ENCODE measurements at places on chromosomes 13 and 19.

DNA sequence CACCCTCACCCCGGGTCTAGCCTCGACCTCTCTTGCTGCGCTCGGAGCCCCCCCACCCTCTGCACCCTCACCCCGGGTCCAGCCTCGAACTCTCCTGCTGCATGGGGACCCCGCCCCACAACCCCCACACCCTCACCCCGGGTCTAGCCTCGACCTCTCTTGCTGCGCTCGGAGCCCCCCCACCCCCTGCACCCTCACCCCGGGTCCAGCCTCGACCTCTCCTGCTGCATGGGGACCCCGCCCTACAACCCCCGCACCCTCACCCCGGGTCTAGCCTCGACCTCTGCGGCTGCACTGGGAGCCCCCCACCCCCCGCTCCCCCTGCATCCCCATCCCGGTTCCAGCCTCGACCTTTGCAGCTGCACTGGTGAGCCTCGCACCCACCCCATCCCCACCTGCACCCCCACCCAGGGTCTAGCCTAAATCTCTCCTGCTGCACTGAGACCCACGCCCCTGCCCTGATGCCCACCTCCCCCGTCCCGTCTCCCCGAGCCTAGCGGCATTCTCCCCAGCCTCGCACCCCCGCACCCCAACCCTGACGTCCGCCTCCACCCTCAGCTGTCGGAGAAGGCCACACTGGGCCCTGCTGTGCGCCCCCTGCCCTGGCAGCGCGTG, 1.8 kb downstream of the CFD start:
- DNase-seq: no peak

DNA sequence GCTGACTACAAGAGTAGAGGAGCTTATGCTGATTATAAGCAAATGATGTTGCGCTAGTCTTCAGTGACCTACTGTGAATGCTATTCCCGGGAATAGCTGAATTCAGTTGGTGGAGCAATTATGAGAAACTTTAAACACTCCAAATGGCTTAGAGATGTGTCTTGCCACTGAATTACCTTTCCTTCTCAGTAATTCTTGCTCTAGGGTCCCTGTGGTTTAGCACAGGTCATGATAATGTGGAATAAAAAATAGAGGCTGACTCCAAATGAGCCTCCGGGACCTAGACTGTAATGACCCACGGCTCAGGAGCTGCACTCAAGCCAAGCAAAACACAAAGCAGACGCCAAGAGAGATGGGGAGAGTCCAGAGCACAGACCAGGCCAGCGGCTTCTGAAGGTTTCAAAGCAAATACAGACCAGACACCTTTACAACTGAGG, 124.7 kb downstream of the RGCC start:
- no peak for DNase-seq

GRCh38 chr13:40522282-40522681, 144.2 kb downstream of the FOXO1 start:
- DNase-seq: no peak

DNA sequence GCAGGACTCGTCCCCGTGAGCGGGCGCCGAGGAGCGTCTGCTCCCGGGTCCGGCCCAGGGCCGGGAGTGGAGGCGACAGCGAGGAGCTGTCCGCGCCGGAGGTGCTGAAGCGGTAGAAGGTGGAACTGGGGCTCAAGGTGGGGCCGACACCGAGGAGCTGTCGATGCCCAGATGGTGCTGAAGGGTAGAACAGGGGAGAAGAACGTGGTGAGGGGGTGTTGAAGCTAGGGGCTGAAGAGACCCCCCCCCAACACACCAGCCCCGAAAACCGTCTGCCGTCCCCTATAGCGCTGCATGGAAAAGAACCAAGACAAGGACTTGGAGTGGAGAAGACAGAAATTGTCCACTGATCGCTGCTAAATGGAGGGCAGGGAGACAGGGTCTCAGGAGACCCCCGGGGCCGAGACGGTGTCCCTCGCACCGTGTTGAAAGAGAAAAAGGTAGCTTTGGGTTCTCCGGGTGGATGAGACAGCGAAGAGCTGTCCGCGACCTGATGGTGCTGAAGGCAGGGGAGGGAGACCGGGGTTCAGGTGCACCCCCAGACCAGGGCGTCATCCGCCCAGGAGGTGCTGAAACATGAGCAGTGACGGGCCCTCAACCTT, 7.1 kb upstream of the PDE4C start:
- no peak for DNase-seq

DNA sequence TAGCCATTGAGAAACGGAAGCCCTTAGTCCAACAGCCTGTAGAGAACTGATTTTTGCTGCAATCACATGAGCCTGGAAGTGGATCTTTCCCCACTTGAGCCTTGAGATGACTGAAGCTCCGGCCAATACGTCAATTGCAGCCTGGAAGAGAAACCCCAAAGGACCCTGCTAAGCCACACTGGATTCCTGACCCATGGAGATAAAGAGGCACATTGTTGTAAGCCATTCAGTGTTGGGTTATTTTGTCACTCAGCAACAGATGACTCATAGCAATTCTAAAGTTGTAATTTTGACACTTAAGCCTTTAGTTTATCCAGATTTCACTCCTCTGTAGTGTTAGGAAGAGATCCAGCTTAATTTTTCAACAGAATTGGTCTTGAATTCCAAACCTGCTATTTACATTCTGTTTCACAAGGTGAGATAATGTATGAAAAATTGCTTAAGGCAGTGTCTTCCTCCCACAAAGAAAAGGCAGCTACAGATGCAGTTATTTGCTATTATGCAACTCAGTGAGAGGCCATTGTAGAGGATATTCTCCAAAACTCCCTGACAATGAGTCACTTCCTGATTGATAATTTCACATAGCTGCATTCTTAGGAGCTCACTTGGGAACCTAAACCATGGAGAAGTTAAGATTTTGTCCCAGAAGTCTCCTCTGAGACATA, 59.4 kb upstream of the TSHZ3 start:
- DNase-seq: no peak

DNA sequence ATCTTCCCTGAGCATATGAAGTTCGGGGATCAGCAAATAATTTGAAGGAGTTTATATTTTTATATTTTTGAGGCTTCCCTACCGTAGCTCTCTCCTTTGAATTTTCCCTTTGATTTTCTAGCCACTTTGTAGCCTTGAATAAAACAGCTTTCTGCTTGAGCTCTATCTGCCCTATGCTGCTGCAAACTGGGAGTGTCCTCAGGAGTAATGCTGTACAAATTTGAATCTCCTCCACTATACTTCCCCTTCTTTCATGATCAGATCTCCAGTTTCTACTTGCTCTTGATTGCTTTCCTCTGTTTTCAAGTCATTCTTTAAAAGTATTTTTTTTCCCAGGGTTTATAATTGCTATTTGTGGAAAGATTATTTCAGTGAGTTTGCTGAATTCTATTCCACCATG, 14.6 kb downstream of the PDS5B start:
- no peak for DNase-seq

- peak; percentile 14 for DNase-seq
These were observed 29.2 kb downstream of the COG6 start for GRCh38 chr13:39684531-39685137.

- no peak for DNase-seq
These were observed 141.7 kb downstream of the SOX1 start for GRCh38 chr13:112208656-112209055.

- no peak for DNase-seq
These were observed 714 bp downstream of the PLPP2 start for GRCh38 chr19:290372-291005.

DNA sequence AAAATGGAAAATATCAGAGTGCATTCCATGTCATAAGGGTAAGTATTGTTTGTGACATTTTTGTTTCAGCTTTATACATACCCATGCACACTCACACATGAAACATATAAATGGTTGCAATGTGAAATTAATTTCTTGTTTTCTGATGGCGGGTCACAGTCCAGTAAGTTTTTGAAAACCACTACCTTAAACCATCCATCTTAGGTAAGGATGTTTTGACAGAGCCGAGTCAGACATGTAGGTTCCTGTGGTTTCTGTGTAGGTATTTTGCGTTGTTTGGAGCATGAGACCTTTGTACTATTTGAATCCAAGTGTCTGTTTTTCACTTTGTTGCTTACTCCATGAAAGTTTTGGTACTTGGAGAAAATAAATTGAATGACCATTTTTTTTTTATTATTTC, 121.7 kb downstream of the B3GLCT start:
- no peak for DNase-seq

DNA sequence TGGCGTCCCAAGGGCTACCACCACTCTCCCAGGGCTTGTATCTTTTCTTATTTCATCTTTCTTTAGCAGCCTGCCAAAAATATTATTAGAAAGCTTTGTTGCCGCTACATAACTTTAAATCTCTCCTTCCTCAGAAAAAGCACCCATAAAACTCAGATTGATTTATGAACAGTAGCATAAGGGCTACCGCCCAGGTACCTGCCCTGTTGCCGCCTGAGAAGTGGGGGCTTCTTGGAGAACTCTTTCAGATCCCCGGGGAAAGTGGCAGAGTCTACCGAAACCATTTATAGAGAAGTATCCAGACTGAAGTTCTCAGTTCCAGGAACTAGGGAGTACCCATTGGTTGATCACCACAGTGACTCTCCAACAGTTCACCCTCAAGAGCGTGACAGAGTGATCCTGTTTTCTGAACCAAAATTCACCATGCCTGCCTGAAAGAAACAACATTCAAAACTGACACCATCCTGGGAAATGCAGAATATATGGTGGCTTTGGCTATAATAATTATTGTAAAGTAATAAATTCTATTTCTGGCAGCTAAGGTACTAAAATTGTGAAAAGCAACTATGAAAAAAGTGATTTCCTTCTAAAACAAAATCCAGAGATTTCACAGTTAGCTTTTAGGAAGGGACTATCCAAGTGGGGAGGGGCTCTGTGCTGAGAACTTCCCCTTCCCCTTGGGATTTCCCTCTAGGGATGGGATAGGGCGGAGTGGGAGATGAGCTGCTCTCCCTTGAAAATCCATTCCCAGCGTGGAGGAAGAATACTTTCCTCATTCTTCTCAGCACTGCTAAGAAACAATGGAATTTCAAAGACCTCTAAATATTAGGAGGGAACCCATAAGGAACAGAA, 877 bp upstream of the N4BP2L1 start:
- DNase-seq: no peak

GRCh38 chr13:111952814-111953213, 114.1 kb upstream of the SOX1 start:
- DNase-seq: no peak

DNA sequence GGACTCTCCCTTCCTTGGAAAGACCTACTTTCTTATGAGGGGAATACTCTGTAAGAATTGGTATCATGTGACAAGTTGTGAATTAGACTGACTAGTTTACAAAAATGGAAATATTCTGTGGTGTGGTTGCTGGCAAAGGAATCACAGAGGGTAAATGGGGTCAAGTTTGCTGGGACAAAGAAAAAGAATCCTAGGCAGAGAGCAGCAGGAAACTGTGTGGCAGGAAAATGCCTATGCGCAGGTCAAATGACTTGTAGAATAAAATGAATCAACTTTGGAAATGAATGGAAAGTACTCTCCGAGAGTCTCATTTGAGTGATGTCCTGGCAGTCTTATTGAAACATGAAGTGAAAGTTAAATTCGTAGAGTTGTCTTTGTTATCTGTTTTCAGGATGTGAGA, 1250.7 kb downstream of the UQCRFS1 start:
- no peak for DNase-seq

DNA sequence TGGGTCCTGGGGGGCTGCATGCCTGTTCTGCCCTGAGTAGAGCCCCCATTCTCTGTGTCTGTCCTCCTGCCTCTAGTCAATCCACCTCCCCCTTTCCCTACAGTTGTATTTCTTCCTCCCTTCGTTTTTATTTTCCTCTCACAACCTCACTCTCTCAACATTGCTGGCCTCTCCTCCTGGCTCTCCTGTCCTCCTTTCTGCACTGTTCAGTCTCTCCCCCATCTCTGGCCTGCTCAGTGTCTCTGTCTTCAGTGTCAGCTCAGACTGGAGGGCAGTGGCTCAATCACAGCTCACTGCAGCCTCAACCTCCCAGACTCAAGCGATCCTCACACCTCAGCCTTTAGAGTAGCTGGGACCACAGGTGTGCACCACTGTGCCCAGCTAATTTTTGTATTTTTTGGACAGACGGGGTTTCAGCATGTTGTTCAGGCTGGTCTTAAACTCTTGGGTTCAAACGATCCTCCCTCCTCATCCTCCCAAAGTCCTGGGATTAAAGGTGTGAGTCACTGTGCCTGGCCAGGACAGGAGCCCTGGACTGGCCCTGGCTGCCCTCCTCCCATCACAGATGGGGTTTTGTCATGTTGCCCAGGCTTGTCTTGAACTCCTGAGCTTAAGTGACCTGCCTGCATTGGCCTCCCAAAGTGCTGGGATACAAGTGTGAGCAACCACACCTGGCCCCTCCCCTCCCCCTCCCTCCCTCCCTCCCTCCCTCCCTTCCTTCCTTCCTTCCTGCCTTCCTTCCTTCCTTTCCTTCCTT, 32.0 kb upstream of the IGFL1 start:
- no peak for DNase-seq

DNA sequence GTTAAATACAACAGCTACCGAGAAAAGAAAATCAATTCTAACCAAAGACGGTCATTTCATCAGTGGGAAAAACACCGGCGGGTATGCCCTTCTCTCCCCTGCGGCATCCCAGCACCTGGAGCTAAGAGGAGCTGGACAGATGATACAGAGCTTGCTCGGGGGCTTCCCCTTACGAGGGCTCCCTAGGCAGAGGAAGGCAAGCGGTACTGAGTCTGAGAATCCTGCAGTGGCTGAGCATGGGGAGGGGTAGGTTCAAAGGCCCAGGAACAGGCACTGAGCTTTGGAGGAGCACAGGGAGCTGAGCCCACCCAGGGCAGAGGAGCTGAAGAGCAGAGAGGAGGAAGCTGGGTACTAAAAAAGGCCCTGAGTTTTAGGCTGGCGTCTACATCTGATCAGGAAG, 12.7 kb downstream of the STK24 start:
- DNase-seq: no peak

- no peak for DNase-seq
These were observed 524.1 kb downstream of the GPC6 start for GRCh38 chr13:93750676-93751075.

- DNase-seq: no peak
These were observed 41.9 kb downstream of the EPSTI1 start for GRCh38 chr13:42950181-42950580.

GRCh38 chr19:50718255-50719118, 1.1 kb downstream of the SHANK1 start:
- DNase-seq: no peak

GRCh38 chr19:5792224-5792623, 1.3 kb upstream of the DUS3L start:
- DNase-seq: no peak

GRCh38 chr19:55189403-55189835, 9.3 kb upstream of the SYT5 start:
- no peak for DNase-seq

GRCh38 chr13:108572782-108573211, 56.6 kb upstream of the MYO16 start:
- DNase-seq: no peak

DNA sequence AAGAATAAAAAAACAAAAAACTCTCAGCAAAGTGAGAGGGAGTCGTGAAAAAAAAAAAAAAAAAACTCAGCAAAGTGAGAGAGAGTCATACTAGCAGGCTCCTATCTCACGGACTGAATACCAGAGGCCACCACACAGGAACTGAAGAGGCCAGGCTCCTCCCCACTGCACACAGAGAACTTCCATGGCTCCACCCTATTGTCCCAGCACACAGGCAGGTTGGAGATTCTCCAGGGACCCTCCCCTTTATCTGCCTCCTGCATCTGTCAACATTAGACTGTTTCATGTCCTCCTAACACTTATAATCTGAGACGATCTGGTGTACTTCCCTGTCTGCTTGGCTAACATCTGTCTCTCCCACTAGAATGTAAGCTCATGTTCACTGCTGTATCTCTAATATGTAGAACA, 37.0 kb upstream of the FARP1 start:
- DNase-seq: no peak

GRCh38 chr13:97198753-97199152, 23.4 kb upstream of the MBNL2 start:
- DNase-seq: no peak

Data from NCI-H1436 (cell line).